WTC11 (cell line): ENCODE measurements at places on chromosomes 5 and 9.
A peak's percentile ranks its signal among the peaks of the same experiment; 100 is the strongest.

GRCh38 chr5:124742983-124743601 is 3.3 kb downstream of the ZNF608 start:
- no peaks in the 10 kb centered on the region; the same call in 1 of the 2 replicates for H3K36me3 ChIP-seq
- no peak for DNase-seq
- H3K4me1 ChIP-seq: no peaks in the 10 kb centered on the region; the same call in 1 of the 2 replicates
- 0 out of 2 replicates have a peak, but pooled peaks cover 5% of the 10 kb centered on the region for H3K27me3 ChIP-seq
- H3K27ac ChIP-seq: no peak overlapping the region
- no peak overlapping the region for H3K4me3 ChIP-seq

GRCh38 chr5:39270225-39270848 is 51.0 kb upstream of the FYB1 start:
- H3K36me3 ChIP-seq: no peaks in the 10 kb centered on the region
- H3K4me3 ChIP-seq: no peak overlapping the region
- H3K4me1 ChIP-seq: no peaks in the 10 kb centered on the region
- no peak for DNase-seq
- no peaks in the 10 kb centered on the region for H3K27me3 ChIP-seq

DNA sequence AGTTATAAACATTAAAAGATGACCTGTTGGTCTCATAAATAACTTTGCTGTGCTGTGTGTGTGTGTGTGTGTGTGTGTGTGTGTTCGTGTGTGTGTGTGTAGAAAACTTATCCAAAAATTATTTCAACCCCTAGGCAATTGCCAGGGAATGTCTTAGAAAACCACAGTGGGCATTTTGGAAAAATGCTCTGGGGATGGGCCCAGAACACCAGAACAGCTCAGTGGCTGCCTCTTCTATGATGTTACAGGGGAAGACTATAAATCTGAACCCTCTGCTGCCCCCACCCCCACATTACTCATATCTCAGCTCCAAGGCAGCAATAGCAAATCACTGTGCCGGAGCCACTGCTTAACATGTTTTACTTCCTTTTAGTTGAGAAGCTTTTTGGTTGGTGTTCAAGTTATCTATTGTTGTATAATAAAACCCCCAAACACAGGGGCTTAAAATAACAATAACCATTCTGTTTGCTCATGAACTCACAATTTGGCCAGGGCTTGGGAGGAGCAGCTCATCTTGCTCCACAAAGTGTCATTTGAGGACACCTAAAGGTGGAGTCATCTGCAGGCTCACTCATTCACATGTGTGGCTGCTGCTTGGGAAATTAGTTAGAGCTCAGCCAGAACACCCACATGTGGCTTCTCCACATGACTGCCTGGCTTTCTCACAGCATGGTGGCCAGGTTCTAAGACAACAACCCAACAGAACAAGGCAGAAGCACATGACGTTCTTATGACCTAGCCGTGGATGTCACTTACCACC is 40.4 kb downstream of the ACTBL2 start:
- no peaks in the 10 kb centered on the region for H3K4me1 ChIP-seq
- H3K4me3 ChIP-seq: no peak overlapping the region
- H3K27ac ChIP-seq: no peak overlapping the region
- DNase-seq: no peak

DNA sequence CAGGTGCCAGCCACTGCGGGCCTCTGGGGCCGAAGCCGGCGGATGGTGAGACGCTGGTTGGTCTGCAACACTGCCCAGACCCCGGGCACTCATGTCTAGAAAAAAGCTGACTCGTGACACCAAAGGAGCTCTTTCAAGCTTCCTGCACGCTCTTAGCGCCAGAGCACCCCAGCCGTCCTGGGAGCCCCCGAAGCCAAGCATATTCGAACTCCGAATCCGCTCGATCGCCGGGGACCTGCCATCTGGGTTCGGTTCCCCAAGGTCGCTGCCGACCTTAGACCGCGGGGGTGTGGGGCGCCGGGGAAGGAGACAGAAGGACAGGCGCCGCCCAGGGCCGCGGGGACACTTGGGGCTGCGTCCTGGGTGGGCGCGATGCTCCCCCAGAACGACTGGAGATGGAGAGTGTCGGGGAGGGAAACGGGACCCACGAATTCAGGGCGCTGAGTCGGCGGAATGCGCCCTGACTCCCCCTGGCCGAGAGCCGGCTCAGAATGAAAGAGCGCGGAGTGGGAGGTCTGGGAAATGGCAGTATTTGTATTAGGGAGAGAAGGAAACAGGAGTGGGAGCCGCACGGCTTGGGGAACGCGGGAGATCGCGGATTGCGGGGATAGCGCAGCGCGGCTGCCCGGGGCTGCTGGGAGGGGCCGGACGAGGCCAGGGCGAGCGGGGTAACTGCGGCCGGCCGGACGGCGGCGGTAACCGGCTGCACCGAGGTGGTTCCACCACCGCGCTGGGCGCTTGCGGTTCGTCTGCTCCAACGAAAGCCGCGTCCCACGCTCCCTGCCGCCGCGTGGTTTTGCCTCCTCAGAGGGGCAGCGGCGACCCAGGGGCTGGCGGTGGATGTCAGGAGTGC is 20.1 kb upstream of the MARCHF6 start:
- DNase-seq: peak; percentile 65
- peaks cover 73% of the 10 kb centered on the region for H3K27me3 ChIP-seq
- no peaks in the 10 kb centered on the region for H3K36me3 ChIP-seq
- H3K4me1 ChIP-seq: no peaks in the 10 kb centered on the region
- H3K27ac ChIP-seq: no peak overlapping the region

- H3K4me3 ChIP-seq: no peak overlapping the region
- no peaks in the 10 kb centered on the region for H3K27me3 ChIP-seq
- H3K4me1 ChIP-seq: no peaks in the 10 kb centered on the region
- no peak overlapping the region for H3K27ac ChIP-seq
- no peak for DNase-seq
Measured at GRCh38 chr9:92275541-92275940, 18.0 kb downstream of the IARS1 start.

- H3K4me3 ChIP-seq: peak overlapping the region; percentile 72
- no peaks in the 10 kb centered on the region for H3K27me3 ChIP-seq
- DNase-seq: peak; percentile 65
- peak overlapping the region; percentile 44 for H3K27ac ChIP-seq
- H3K4me1 ChIP-seq: peaks cover 64% of the 10 kb centered on the region
Measured at GRCh38 chr5:68287976-68288706, 72.6 kb downstream of the PIK3R1 start.

DNA sequence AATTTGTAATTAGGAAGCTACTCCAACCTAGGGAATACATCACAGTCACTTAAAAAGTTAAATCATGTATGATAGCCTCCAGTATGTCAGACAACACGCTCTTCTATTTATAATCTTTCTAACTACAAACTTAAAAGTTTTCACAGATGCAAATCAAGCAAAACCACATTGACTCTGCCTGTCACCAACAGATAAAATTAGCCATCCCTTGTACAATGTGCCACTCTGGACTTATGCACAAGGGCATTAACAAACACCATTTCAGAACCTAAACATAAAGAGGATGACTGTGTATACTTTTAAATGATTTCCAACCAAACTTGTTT is 14.7 kb downstream of the ERP44 start:
- H3K27me3 ChIP-seq: no peaks in the 10 kb centered on the region
- no peaks in the 10 kb centered on the region for H3K36me3 ChIP-seq
- no peak for DNase-seq
- no peak overlapping the region for H3K4me3 ChIP-seq
- no peak overlapping the region for H3K27ac ChIP-seq
- H3K4me1 ChIP-seq: peaks cover 35% of the 10 kb centered on the region

DNA sequence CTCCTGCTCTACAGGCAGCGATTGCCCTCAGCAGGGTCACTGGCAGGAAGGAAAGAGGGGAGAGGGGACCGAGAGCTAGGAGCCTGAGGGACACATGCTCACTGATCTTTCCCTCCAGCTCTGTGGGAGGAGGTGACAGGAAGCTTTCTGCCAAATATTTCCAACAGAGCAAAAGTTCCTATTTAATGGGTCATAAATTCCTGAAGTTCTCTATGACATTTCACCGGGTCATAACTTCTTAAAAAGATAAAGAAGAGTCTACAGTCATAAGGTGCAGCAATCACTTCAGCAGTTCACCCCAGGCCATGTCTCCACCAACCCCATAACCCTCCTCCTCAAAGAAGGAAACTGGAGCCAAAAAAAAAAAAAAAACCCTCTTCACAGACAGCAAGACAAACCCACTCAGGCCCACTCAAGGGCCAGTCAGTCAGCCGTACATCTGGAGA is 481.1 kb downstream of the NR2F1-AS1 start:
- H3K4me3 ChIP-seq: no peak overlapping the region
- H3K36me3 ChIP-seq: no peaks in the 10 kb centered on the region
- no peaks in the 10 kb centered on the region for H3K4me1 ChIP-seq
- DNase-seq: no peak

- H3K27me3 ChIP-seq: peaks cover 70% of the 10 kb centered on the region
- peaks cover 11% of the 10 kb centered on the region for H3K36me3 ChIP-seq
- H3K27ac ChIP-seq: no peak overlapping the region
- peak overlapping the region; percentile 63 for H3K4me3 ChIP-seq
- H3K4me1 ChIP-seq: peaks cover 13% of the 10 kb centered on the region
Measured at GRCh38 chr9:35972093-35972492, 14.1 kb upstream of the OR2S2 start.

DNA sequence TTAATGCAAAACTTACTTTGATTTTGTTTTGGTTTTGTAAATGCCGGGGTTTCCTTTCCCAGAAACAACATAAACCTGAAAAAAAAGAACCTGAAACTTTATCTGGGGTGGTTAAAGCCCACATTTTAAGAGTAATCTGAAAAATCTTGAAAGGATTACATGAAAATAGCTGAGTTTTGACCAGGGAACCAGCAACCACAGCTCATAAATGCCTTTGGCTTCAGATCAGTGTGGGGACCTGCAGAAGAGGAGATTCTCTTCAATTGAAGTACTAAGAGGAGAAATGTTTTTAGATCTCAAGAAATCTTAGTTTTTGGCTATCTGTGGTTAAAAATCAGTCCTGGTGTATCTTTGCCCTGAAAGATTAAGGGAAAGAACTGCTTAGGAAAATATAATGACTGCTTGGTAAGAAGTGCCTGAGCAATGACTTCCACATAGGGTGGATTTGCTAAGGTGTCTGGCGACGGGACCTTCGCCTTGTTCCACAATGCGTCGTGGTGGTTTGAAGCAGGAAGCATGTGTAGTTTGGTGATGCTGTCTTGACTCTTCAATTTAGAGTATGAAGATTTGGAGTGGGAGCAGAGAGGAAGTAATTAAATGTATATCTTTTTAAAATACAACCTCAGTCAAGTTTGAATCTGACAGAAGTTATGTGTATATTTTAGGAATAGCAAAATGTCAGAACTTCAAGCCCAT is 186.5 kb downstream of the MAN2A1 start:
- DNase-seq: no peak
- no peaks in the 10 kb centered on the region; the same call in 1 of the 2 replicates for H3K27me3 ChIP-seq

DNA sequence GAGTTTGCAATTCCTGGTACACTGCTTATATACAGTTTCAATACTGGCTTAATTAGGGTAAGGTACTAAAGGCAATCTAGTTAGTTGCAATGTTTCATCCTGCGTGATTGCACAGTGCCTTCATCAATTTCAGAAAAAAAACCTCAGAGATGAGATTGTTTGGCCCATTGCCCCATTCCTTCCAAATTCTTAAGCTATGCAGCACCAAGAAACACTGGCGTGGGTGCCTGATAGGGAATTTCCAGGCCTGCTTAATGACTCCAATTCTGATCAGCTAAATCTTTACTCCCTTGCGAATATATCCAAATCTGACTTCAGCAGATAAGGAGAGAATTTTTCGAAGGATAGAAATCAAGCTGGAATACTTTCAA is 35.9 kb upstream of the GAS1 start:
- H3K36me3 ChIP-seq: no peaks in the 10 kb centered on the region
- H3K4me3 ChIP-seq: no peak overlapping the region
- DNase-seq: no peak
- no peaks in the 10 kb centered on the region; the same call in 1 of the 2 replicates for H3K27me3 ChIP-seq

DNA sequence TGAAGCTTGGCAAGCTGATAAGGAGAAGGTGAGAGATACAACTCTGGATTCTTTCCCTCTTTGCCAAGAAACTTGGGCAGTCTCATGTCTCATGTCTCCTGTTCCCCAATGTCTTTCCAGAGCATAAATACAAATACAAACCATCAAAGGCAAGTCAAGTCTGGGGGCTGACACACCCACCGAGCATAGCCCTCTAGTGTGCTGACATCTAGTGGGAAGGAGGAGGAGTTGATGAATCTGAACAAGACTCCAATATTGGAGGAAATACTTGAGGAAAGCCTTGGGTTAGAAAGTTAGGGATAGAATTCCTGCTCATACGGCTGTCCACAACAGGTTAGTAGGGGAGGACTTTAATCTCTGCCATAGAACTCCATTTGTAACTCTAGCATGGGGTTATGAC is 8.6 kb downstream of the MLANA start:
- no peaks in the 10 kb centered on the region for H3K27me3 ChIP-seq
- H3K4me3 ChIP-seq: no peak overlapping the region
- DNase-seq: no peak
- H3K27ac ChIP-seq: no peak overlapping the region
- no peaks in the 10 kb centered on the region for H3K4me1 ChIP-seq

DNA sequence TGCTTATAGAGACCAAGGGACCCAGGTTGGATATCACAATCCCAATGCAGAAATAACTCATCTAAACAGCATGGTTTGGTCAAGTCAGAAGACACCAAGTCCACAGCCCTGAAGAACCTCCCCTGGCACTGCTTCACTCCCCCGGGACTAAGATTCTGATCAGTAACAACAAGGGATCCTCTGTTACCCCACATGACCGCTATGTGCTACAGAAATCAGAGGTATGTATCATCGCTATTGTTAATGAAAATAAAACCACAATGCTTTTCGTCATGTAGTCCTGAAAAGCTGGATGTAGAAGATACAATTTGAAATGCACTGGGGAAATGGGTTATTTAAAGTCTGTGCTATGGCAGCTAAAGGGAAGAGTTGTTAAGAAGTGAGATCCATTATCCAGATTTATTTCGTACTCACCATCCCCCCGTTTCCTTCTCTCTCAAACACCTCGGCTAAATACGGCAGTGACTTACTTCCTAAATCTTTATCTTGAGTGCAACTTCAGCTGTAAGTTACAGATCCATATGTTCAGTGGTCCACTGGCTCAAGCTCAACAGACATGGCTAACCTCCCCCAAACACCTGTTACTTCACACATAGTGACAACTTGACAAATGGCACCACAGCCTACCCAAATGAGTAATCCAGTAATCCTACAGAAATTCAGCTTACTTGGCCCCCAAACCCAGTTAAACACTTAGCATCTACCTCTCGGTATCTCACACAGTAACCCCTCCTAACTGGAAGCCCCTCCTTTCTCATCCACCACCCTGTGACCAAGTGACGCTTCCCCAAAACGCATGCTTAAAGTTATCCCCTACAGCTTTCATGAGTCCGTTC is 129.2 kb downstream of the MYO10 start:
- no peak for DNase-seq
- 0 out of 2 replicates have a peak overlapping the region, but pooled peaks have one; percentile 16 for H3K27ac ChIP-seq
- no peaks in the 10 kb centered on the region for H3K36me3 ChIP-seq
- peaks cover 18% of the 10 kb centered on the region for H3K4me1 ChIP-seq
- H3K4me3 ChIP-seq: no peak overlapping the region

- peak overlapping the region; percentile 56 for H3K4me3 ChIP-seq
- DNase-seq: peak; percentile 52
- peaks cover 32% of the 10 kb centered on the region for H3K27me3 ChIP-seq
- no peak overlapping the region for H3K27ac ChIP-seq
- H3K36me3 ChIP-seq: peaks cover 2% of the 10 kb centered on the region; the same call in 1 of the 2 replicates
Measured at GRCh38 chr9:137294091-137294680, 7.9 kb downstream of the NRARP start.
